ENCODE measurements at places on chromosomes 4 and X. TPM values are rescaled to one million over a fixed set of nuclear protein-coding genes. Genes with fewer than 3 reads are reported as not detected.

Gene RADX
- polyA plus RNA-seq: 14.6 TPM

Gene TSR2
- polyA plus RNA-seq: 42.1 TPM

Gene SFRP2
- polyA plus RNA-seq: 10.3 TPM

Gene RASL11B
- 15.3 TPM for polyA plus RNA-seq

Gene PRDM8
- 1.5 TPM for polyA plus RNA-seq

Gene AMBN
- polyA plus RNA-seq: not detected

Gene STPG2
- 0.32 TPM for polyA plus RNA-seq

Gene GC
- not detected for polyA plus RNA-seq

Gene MAGED4B
- polyA plus RNA-seq: 54.3 TPM

Gene SPACA5
- polyA plus RNA-seq: 0.33 TPM

Gene PGAM4
- polyA plus RNA-seq: not detected

Gene DMRTC1
- 0.21 TPM for polyA plus RNA-seq

Gene EVC2
- 8.5 TPM for polyA plus RNA-seq

Gene CCDC110
- 2.2 TPM for polyA plus RNA-seq
